ENCODE measurements at places on chromosomes 3 and 15.

- H3K27ac ChIP-seq = no peak overlapping the region
- peaks cover 6% of the 10 kb centered on the region for H3K4me1 ChIP-seq
- DNase-seq = no peak
- H3K36me3 ChIP-seq = no peaks in the 10 kb centered on the region
- H3K4me3 ChIP-seq = peak overlapping the region; percentile 56
These were observed 796 bp upstream of the DOCK3 start for GRCh38 chr3:50673931-50674330.

- H3K4me1 ChIP-seq = peaks cover 32% of the 10 kb centered on the region
- no peaks in the 10 kb centered on the region for H3K36me3 ChIP-seq
- no peak overlapping the region for H3K4me3 ChIP-seq
- H3K27ac ChIP-seq = no peak overlapping the region
- H3K27me3 ChIP-seq = no peaks in the 10 kb centered on the region
These were observed 126.1 kb downstream of the SERPINI1 start for GRCh38 chr3:167861649-167862048.

DNA sequence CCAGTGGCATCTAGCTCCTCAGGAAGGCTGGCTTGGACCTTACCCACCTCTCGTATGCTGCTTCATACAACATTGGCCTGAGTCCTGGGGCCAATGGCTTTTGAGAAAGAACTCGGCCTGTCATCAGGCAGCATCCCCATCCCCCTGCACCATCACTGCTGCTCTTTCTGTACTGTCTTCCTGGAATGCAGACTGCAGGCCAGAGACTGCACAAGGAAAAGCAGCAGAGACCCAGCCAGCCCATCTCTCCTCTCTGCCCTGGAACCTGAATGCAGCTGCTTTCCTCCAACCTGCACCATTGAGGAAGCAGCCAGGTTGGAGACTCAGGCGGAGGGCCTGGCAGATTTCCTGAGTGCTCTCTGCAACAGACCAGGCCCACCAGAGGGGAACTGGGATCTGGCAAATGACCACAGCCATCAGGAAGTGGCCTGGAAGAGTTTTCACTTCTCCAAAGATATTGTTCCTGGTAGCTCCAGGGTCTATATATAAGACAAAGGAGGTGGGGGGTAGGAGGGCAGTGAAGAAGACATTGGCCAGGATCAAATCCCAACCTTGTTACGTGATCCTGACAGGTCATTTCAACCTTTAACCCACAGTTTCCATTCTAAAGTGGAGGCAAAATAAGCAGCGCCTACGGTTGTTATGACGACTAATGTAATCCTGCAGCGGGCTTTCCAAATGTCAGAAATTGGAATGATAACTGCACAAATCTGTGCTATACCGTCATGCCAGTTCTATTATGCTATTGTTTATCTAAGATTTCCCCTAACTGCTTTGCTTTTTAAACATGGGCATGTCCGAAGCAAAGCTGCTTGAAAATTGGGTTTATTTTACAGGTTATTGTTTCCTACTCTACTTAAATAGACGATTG lies 24.4 kb upstream of the RAB7A start:
- DNase-seq = no peak
- H3K27ac ChIP-seq = no peak overlapping the region
- H3K27me3 ChIP-seq = no peaks in the 10 kb centered on the region
- H3K4me1 ChIP-seq = peaks cover 2% of the 10 kb centered on the region

DNA sequence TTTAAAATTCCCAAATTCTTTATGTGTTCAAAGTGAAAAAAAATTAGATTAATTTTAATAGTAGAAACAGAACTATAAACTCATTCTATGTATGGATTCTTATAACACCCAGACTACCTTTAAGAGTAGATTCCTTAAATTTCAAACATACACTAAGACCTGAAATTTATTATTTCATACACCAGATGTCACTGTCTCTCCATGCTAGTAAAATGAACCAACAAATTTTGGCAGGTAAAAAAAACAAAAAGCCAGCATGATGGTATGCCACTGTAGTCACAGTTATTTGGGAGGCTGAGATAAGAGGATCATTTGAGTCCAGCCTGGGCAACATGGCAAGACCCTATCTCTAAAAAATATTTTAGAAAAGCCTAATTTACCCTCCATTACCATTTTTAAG lies 461.3 kb upstream of the NAALADL2 start:
- no peak overlapping the region for H3K4me3 ChIP-seq
- DNase-seq = no peak
- H3K4me1 ChIP-seq = no peaks in the 10 kb centered on the region
- H3K36me3 ChIP-seq = no peaks in the 10 kb centered on the region
- H3K27ac ChIP-seq = no peak overlapping the region
- H3K27me3 ChIP-seq = no peaks in the 10 kb centered on the region

DNA sequence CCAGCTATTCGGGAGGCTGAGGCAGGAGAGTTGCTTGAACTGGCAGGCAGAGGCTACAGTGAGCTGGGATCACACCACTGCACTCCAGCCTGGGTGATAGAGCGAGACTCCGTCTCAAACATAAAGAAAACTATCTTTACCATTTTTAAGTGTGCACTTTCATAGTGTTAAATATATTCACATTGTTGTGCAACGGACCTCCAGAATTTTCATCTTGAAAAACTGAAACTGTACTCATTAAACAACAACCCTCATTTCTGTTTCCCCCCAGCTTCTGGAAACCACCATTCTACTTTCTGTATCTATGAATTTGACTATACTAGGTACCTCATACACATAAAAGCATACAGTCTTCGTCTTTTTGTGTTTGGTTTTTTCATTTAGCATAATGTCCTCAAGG lies 375.1 kb downstream of the SHQ1 start:
- peaks cover 7% of the 10 kb centered on the region for H3K4me1 ChIP-seq
- H3K36me3 ChIP-seq = no peaks in the 10 kb centered on the region
- peaks cover 4% of the 10 kb centered on the region for H3K27me3 ChIP-seq

DNA sequence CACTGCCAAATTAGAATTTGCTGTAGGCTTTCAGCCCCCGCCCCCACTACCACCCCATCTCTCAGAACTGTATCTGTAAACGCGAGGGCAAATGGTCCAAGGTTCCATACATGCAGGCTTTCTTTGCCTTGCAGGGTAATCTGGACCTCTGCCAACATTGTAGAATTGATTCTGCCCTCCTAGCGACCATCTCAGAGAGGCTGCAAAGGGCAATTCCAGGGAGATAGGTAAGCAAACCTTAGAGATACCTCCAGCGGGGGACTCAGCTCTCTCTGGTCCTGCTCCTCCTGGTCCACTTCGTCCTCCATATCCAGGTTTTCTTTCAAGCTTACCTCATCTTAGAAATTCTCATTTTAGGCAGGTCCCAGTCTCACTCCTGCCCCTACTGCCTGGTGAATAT lies 64.4 kb downstream of the SLMAP start:
- peaks cover 11% of the 10 kb centered on the region for H3K4me1 ChIP-seq
- no peak for DNase-seq
- no peak overlapping the region for H3K4me3 ChIP-seq
- H3K27me3 ChIP-seq = no peaks in the 10 kb centered on the region
- H3K36me3 ChIP-seq = peaks cover 4% of the 10 kb centered on the region
- H3K27ac ChIP-seq = no peak overlapping the region

DNA sequence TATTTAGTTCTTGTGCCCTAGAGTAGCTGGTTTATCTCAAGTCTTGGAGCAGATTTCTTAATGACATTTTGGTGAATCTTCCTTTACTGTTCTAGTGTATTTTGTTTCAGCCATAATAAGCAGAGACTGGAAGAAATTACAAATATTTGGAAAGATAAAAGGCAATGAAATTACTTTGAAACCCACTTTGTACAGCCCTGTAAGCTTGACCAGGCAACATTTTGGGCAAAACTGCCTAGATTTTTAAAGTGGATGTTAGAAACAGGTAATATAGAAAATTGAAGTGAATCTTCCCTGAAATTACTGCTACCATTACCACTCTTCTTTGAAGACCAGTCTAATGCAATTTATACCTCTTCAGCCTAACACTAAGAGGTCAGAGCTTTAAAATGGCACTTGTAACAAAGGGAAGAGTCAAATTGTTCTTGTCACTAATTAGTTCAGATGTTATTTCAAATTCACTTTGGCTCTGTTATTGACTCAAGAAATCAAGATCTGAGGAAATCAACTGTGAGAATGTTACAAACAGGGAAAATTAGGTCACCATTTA lies 589.4 kb downstream of the NLGN1 start:
- no peak overlapping the region for H3K4me3 ChIP-seq
- H3K27ac ChIP-seq = no peak overlapping the region
- H3K27me3 ChIP-seq = no peaks in the 10 kb centered on the region

GRCh38 chr3:8555725-8556472 lies 54.3 kb downstream of the LMCD1 start:
- no peaks in the 10 kb centered on the region for H3K36me3 ChIP-seq
- H3K4me3 ChIP-seq = no peak overlapping the region
- H3K27ac ChIP-seq = no peak overlapping the region
- DNase-seq = no peak
- H3K4me1 ChIP-seq = no peaks in the 10 kb centered on the region
- no peaks in the 10 kb centered on the region for H3K27me3 ChIP-seq

DNA sequence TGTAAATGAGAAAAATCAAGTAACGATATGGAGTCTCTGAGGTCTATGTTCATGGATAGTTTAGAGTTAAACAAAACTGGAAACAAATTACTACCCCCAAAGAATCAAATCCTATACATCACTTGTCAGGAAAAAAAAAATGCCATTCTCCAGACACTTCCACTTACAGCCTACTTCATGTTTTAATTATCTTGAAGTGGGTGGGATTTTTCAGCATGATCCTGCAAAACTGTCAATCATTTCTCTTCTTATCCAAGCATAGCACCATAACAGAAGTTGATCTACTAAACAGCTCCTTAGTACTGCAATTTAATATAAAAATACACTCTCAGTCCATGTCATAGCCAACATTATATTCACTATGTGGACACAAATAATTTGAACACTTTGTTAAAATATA lies 833.9 kb downstream of the TUSC7 start:
- H3K27ac ChIP-seq = no peak overlapping the region
- DNase-seq = no peak
- H3K36me3 ChIP-seq = no peaks in the 10 kb centered on the region
- no peaks in the 10 kb centered on the region for H3K27me3 ChIP-seq
- H3K4me1 ChIP-seq = no peaks in the 10 kb centered on the region
- H3K4me3 ChIP-seq = no peak overlapping the region

DNA sequence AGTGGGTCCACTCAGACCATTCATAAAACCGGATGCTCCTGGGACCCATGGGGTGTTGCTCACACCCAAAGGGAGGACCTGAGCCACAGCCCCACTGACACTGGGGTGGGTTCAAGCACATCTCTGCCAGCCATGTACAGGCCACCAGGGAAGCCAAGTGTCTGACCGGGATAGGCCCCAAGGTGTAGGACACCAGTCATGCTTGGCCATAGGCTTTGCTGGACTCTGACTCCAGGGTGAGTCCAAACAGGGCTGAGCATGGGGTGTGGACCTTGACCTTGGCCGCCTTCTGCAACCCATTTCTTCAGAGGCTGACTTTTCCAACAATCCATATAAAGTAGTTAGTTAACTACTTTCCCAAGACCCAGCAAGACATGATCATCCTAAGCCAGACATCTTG lies 31.4 kb upstream of the DUSP7 start:
- no peak overlapping the region for H3K4me3 ChIP-seq
- no peak for DNase-seq
- no peak overlapping the region for H3K27ac ChIP-seq

DNA sequence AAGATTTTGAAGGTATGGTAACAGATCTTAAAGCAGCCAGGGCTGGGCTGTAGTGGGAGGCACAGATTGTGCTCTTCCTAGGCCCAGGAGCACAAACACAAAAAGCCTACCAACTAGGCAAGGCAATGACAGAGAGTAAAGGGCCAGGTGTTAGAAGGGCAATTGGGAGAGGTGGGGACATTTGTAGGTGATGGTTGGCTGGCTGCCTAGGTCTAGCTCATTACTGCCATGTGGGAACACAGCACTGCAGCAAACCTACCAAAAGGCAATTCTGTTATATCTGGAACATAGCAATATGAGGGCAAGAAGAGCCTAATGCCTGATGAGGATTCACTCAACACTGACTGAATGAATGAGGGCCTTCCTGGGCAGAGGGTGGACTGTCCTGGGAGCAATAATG lies 30.4 kb downstream of the ARHGEF3 start:
- H3K36me3 ChIP-seq = peaks cover 57% of the 10 kb centered on the region
- H3K27ac ChIP-seq = peak overlapping the region; percentile 46
- H3K4me3 ChIP-seq = no peak overlapping the region
- peaks cover 14% of the 10 kb centered on the region for H3K4me1 ChIP-seq

GRCh38 chr3:129330409-129330808 lies 51.7 kb downstream of the HMCES start:
- peaks cover 11% of the 10 kb centered on the region for H3K27me3 ChIP-seq
- no peak for DNase-seq
- H3K4me1 ChIP-seq = peaks cover 11% of the 10 kb centered on the region

DNA sequence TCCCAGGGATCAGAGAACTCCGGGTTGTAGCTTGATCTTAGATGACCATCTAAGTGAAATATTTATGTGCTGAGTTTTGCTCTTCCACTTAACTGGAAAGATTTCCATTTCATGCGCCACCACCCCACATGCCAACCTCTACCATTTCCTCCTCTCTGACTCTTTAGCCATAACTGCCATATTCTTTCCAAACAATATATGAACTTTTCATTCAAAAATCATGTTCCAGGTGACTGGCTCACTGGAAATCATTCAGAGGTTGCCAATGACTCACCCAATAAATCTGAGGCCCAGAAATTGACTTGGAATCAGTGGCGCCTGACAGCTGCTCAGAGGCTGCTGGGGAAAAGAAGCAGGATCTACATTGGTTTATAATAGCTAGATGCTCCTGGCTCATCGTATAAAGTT lies 31.6 kb upstream of the FAM174B start:
- no peaks in the 10 kb centered on the region for H3K36me3 ChIP-seq
- H3K4me3 ChIP-seq = no peak overlapping the region
- H3K27ac ChIP-seq = no peak overlapping the region
- H3K4me1 ChIP-seq = no peaks in the 10 kb centered on the region
- no peak for DNase-seq

GRCh38 chr3:3907023-3907422 lies 107.8 kb downstream of the LRRN1 start:
- no peak overlapping the region for H3K27ac ChIP-seq
- no peaks in the 10 kb centered on the region for H3K27me3 ChIP-seq
- no peaks in the 10 kb centered on the region for H3K36me3 ChIP-seq
- H3K4me1 ChIP-seq = no peaks in the 10 kb centered on the region
- H3K4me3 ChIP-seq = no peak overlapping the region

GRCh38 chr15:89116404-89116803 lies 28.1 kb downstream of the ABHD2 start:
- no peak for DNase-seq
- peaks cover 62% of the 10 kb centered on the region for H3K36me3 ChIP-seq
- H3K27me3 ChIP-seq = no peaks in the 10 kb centered on the region
- H3K27ac ChIP-seq = no peak overlapping the region

GRCh38 chr3:25150199-25150598 lies 277.9 kb upstream of the RARB start:
- DNase-seq = no peak
- H3K27me3 ChIP-seq = no peaks in the 10 kb centered on the region
- no peaks in the 10 kb centered on the region for H3K4me1 ChIP-seq
- no peak overlapping the region for H3K4me3 ChIP-seq
- no peaks in the 10 kb centered on the region for H3K36me3 ChIP-seq
